ENCODE measurements at places on chromosomes 5 and 9.

DNA sequence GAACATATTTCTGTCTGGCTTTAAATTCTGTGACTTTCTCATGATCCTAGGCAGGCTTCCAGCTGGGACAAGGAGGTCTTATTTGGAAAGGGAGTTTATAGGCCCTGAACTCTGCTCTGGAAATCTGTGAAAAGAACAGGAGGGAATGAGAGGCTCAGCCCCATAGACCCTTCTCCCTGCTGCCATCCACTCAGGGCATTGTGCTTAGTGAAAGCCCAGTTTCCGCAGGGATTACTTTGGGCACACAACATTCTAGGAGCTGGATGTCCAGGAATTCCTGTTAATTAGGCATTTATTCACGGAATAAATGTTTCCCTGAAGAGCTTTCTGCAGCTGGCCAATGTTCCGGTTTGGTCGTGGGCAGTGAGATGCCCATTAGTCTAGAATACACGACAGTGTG, 32.7 kb upstream of the COL15A1 start:
- no peak for DNase-seq

- no peak for DNase-seq
Measured at GRCh38 chr5:141121985-141122384, 367 bp downstream of the PCDHB4 start.

DNA sequence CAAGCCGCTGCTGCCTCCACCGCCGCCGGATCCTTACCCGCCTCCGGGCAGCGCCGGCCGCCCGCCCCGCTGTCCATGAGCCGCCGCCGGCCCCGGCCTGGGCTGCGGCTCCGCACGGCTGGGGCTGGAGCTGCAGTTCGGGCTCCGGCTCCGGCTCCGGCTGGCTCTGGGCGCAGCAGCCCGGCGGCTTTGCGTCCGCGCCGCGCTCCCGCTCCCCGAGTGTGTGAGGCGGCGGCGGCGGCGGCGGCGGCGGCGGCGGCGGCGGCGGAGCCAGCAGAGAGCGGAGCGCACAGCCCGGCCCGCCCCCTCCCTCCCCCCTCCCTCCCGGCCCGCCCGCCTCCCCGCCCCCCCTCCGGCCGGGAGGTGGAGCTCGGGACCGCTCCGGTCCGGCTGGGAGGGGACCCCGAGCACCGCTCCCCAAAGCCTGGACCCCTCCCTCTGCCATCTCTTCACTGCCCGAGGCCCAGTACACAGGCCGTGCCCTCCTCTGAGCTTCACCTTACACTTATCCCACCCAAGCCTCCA, at the start of gene PCDH1:
Gene PCDH1, minus strand, starts transcription at position 225 of the 525 bp plus-strand sequence. Its CDS starts 148 bp downstream, at position 77.
- DNase-seq = no peak

- no peak for DNase-seq
Measured at GRCh38 chr5:95298651-95299050, 13.8 kb upstream of the MCTP1 start.

DNA sequence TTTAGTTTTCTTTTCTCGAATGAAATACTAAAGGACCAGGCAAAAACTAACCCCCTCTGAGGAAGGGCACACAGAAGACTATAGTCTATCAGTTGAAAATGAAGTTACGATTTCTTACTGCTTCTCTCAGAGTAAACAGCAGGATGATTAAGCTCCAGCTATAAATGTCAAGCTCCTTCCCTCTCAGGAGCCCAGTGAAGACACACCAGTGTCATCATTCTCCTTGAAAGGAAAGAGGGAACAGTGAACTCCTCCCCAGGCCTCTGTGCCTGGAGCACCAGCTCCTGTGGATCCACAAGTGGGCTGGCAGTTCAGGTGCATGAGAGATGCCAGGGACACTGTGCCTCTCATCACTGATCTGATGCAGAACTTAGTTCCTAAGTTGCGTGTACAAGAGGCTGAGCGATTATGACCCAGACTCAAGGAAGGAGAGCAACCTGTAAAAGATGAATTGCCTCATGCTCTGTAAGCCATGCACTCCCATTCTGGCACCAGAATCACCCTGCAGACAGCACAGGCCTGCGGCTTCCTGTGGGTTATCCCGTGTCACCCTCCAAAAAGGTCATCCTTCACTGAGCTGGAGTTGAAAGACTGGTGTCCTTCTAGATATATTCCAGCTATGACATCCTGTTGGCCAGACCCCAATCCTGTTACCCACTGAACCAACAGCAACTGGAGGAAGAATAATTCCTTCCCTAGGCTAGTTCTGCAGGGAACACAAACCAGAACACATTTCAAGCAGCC, 394.0 kb downstream of the SEMA5A start:
- no peak for DNase-seq

- DNase-seq = no peak
Measured at GRCh38 chr5:148844433-148845280, 18.2 kb downstream of the ADRB2 start.

DNA sequence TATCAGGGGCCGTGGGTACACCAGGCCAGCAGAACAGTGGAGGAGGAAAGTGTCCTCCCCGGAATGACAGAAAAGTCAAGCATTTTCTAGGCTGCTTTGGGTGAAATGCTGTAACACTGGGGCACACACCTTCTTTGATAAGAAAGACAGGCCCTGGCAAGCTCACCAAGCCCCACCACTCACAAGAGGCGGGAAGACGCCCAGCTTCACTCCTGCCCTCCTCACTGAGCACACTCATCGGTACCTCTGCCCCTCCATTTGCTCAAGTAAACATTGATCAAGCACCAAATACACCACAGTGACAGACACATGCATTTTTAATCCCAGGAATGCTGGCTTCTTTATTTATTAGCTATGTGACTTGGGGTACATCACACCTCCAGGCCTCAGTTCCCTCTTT, 43.1 kb downstream of the B4GALT1 start:
- no peak for DNase-seq

DNA sequence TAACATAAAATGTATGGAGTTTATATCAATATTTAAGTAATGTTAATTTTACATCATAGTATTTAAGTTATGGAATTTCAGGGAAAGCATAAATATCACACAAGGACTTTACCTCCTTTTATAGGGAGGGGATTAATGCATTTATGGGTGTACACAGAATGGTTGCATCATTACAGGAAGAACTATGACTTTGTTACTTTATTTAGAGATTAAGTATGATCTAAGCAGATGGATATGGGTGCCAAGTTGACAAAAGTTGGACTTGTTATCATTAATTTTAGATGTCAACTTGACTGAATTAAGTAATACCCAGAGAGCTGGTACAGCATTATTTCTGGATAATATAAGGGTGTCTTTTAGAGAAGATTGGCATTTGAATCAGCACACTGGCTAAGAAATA, 160.5 kb upstream of the CDH10 start:
- DNase-seq = no peak

GRCh38 chr5:115349001-115349817, 52.8 kb upstream of the CCDC112 start:
- no peak for DNase-seq

- DNase-seq = no peak
Measured at GRCh38 chr5:40797273-40798011, 732 bp downstream of the PRKAA1 start.

- DNase-seq = no peak
Measured at GRCh38 chr5:143074414-143074996, 304.3 kb downstream of the ARHGAP26 start.

DNA sequence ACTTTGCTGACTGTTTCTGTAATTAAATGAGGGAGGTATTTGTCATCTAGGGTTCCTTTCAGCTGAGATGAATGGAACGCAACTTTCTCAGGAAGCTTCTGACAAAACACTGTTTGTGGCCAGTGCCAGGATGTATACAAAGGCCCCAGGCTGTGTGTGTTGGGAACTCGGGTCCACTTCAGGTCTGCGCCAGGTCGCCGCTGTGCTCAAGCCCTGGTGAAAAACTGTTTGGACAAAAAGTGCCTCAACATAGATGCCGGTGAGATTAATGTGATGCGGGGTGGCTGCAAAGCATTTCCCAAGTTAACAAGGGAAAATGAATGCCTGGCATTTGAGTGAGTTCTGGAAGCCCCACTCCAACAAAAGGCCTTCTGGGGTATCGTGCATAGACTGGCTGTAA, 156.4 kb downstream of the GABBR2 start:
- no peak for DNase-seq

DNA sequence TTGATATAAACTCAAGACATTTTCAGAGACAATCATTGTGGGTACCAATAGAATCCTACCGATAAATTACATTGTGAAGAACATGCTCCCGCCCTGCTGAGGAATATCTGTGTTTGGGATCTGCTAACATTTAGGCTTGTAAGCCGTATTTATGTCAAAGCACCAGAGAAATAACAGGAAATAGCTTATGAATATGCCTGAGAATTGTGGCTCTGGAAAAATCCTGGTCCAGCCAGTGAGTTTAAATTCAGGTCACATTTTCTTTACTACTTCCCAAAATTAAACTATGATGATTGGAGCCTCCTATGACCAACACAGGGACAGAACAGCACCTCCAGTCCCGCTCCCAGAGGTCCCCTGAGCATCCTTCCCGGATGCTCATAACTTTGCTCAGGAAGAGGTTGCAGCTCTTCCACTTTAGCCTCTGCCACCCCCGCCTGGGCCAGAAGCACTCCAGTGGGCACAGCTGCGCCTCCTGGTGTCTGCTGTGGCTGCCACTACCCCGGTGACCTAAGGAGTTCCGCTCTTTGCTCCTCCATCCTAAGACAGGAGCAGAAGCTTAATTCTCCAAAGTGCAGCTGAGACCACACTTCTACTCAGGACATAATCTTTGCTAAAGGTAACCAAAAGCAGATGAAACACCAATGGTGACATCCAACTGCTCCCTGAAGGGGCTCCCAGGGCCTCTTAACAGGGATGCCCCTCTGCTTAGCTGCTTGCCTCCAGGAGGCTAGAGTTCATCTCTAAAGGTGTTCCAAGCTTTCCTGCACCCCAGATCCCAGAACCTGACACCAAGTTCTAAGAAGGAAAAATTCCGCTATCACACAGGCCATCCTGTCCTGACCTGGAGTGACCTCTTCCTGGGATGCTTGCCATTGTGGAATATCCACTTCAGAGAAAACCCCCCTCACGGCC, 58.8 kb downstream of the SLC1A1 start:
- DNase-seq = no peak

- DNase-seq = no peak
Measured at GRCh38 chr5:59251627-59252026, 641.9 kb downstream of the PDE4D start.

GRCh38 chr9:96567203-96567700, 52.4 kb downstream of the CDC14B start:
- no peak for DNase-seq

- no peak for DNase-seq
Measured at GRCh38 chr5:32100691-32101302, 73.3 kb downstream of the GOLPH3 start.

DNA sequence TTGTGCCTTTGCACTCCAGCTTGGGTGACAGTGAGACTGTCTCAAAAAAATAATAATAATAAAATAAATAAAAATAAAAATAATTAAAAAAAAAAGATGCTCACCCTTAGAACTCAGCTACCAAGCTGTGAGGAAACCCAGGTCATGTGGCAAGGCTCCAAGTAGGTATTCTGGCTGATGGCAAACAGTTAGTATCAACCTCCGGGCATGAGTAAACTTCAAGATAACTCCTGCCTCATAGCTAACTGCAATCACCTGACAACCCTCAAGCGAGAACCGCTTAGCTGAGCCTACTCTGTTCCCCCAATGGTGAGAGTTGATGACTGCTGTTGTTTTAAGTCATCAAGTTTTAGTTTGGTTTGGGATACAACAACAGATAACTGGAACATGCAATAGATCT, 6.1 kb upstream of the SLC44A1 start:
- no peak for DNase-seq

GRCh38 chr5:75034137-75034739, 18.1 kb downstream of the GCNT4 start:
- no peak for DNase-seq

GRCh38 chr9:95192631-95193030, 124.9 kb downstream of the FANCC start:
- DNase-seq = no peak

DNA sequence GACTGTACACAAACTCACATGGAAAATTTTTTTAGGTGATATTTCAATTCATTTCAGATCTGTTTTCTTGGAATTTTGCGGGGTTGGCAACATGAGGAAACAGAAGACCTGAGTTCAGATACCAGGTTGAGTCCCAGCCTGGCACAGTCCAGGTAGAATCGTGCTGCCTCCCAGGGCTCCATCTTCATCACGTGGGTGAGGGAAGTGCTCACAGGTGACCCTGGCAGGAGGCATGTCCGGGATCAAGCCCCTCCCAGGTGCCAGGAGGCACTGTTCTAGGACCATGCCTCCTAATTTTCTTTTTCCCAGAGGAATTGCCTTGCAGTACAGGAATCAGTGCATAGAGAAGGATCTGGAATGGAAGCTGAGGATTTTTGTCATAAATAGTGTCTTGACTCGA, 318.3 kb upstream of the IRX4 start:
- DNase-seq = no peak

- DNase-seq = no peak
Measured at GRCh38 chr5:165227515-165227914, 1722.1 kb downstream of the MAT2B start.

- no peak for DNase-seq
Measured at GRCh38 chr5:33321026-33321425, 119.7 kb upstream of the TARS1 start.

GRCh38 chr5:32523625-32524024, 61.7 kb upstream of the SUB1 start:
- no peak for DNase-seq

GRCh38 chr5:87400305-87400899, 12.3 kb downstream of the CCNH start:
- DNase-seq = no peak

- no peak for DNase-seq
Measured at GRCh38 chr9:99201603-99202002, 20.1 kb downstream of the ALG2 start.

- no peak for DNase-seq
Measured at GRCh38 chr5:36696059-36696673, 89.8 kb downstream of the SLC1A3 start.

- no peak for DNase-seq
Measured at GRCh38 chr5:149616727-149617285, 35.5 kb downstream of the ARHGEF37 start.

GRCh38 chr9:128211186-128211980, 8.2 kb downstream of the DNM1 start:
- DNase-seq = no peak

- no peak for DNase-seq
Measured at GRCh38 chr9:104074876-104075275, 19.2 kb upstream of the SMC2 start.

DNA sequence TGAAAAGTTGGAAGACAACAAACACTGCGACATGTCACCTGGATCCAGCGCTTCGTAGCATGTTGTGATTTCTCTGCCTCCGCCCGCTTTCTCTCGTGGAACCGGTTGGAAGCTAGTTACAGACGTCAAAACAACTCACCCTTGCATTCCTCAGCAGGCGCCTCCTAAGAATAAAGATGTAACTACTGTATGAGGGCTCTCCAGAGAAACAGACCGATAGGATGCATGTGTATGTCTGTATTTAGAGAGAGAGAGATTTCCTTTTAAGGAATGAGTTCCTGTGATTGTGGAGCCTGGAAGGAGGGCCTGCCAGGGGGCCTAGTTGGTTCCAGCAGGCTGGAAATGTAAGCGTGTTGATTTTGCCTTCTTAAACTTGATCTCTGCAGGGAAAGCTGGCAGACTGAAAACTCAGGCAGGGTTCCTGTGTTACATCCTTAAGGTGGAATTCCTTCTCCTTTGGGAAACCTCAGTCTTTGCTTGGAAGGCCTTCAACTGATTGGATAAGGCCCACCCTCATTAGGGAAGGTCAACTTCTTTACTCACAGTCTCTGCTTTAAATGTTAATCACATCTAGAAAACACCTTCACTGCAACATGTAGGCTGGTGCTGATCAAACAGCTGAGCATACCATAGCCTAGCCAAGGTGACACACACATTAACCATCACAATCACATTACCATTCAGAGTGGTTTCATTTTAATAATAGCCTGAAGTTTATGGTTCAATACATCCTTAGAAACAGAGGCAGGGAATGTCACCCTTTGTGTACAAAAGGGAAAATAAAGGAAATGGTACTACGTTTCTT, 163.8 kb downstream of the SYK start:
- no peak for DNase-seq

Measured in cerebellar nuclear complex (tissue), 1 donor.